Retina (tissue), 1 donor: ENCODE measurements at places on chromosomes 7 and 10.

GRCh38 chr7:3780525-3780924 lies 479.5 kb downstream of the SDK1 start:
- no peak for DNase-seq

- no peak for DNase-seq
Measured at GRCh38 chr7:155665957-155666287, 21.5 kb downstream of the RBM33 start.

- DNase-seq: no peak
Measured at GRCh38 chr7:71543396-71543795, 411.5 kb downstream of the GALNT17 start.

GRCh38 chr7:135562720-135563119 lies 5.0 kb downstream of the NUP205 start:
- DNase-seq: no peak

- DNase-seq: no peak
Measured at GRCh38 chr10:96367470-96367869, 8.7 kb upstream of the OPALIN start.

GRCh38 chr7:2460188-2460587 lies 16.0 kb downstream of the GRIFIN start:
- DNase-seq: no peak

- DNase-seq: no peak
Measured at GRCh38 chr7:77529279-77529678, 7.8 kb upstream of the PTPN12 start.

GRCh38 chr7:53984776-53985175 lies 557.4 kb upstream of the VSTM2A start:
- no peak for DNase-seq

- DNase-seq: peak; percentile 36
Measured at GRCh38 chr10:2111965-2112364, 374.6 kb upstream of the ADARB2 start.

- no peak for DNase-seq
Measured at GRCh38 chr7:96127746-96128145, 194.2 kb downstream of the SLC25A13 start.

- DNase-seq: peak; percentile 87
Measured at GRCh38 chr7:5266191-5267028, 16.3 kb upstream of the SLC29A4 start.

DNA sequence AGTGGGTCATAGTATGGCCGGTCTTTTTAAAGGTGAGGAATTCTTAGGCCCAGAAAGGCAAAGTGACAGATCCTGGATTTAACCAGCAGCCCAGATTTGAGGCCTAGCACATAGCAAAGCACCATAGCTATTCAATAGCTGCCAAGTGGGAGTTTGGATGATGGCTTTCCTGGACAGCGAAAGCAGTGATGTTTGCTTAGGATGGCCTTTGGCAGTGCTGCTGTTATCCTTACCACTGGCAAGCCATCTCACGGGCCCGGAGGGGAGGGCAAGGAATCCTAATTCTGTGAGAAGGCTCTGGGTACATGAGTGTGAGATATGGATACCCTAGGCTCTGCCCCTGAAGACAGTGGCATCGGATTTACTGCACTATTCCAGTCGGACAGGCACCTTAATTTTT lies 50.4 kb downstream of the TCF7L2 start:
- no peak for DNase-seq

DNA sequence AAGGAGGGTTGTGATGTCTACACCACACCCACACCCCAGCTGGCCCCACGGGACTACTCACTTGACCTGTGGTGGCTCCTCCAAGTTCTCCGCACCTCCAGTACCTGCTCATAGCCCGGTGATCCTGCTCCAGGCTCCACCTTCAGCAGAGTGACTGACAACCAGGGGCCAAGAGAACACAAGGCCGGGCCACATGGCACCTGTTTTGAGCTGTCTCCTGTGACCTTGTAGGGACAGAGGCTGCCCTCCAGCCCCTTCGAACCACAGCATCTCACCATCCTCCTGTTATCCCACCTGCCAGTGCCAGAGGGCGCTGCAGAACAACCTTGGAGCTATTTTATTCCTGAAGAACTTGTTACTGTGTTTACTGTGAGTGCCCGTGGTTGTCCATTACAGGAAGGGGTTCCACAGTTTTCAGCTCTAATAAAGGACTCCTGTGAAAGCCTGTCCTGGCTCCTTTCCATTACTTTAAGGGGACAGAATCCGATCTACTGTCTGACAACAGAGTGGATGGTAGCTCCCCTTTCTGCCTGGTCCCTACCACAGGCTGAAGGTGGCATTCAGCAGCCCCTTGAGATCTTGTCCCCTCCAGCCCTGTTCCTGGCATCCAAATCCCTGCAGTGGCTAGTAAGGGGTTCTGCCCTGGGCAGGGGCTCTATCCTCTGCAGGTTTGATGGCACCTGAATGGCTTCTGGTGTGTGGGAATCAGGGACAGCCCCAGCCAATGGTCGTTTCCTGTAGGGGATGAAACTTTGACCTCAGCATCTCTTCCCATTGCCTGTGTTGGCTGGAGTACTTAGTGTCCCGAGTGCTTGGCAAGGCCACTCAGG lies 50.8 kb downstream of the C10orf120 start:
- peak; percentile 75 for DNase-seq

GRCh38 chr7:134514663-134515062 lies 12.7 kb upstream of the AKR1B10 start:
- DNase-seq: peak; percentile 67

DNA sequence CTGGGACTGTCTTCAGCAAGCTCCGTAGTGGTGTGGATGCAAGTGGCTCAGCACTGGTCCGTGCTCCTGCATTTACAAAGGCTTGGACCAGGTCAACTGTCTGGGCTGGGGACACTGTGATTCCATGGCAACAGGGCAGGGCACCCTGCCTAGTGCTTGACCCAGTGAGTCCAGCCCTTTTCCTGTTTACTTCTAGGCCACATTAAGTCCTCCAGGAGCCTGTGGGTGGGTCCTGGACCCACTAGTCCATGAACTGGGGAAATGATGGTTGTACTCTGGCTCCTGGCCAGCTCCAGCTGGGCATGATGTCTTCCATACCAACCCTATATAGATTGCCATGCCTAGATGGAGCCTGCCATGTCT lies 152.0 kb downstream of the RPS24 start:
- no peak for DNase-seq
